Ovary (tissue), 10 donors: ENCODE measurements at places on chromosomes 13 and 19. TPM values are rescaled to one million over a fixed set of nuclear protein-coding genes. Genes with fewer than 3 reads are reported as not detected.

Gene FFAR1
- 0.52 TPM for total RNA-seq

Gene CYP2F1
- total RNA-seq: not detected

Gene OBI1
- total RNA-seq: 10.0 TPM

Gene IRS2
- total RNA-seq: 30.6 TPM

Gene CEBPA
- total RNA-seq: 5.5 TPM

Gene GAPDHS
- not detected for total RNA-seq

DNA sequence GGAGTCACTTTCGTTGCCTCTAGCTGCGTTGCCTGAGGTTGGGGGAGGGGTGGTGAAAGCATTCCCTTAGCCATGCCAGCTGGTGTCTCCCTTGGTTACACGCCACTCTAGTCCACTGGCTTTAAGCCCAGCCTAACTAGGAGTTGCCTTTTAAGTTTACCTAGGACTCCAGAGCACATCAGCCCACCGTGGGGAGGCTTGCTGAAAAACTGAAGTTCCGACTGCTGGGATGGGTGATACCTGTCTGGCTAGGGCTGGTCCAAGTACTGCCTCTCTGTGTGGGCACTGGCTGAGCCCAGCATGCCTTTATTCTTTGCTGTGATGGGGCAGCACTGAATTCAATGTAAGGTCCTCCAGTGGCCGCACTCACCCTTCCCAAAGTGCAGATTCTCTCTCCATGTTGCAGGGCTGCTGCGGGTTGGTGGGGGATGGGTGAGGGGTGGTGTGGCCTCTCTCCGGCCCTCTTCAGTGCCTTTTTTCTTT, 11.8 kb upstream of the CEACAM1 start:
- no peaks in the 10 kb centered on the region for H3K4me1 ChIP-seq
- no peaks in the 10 kb centered on the region for H3K27me3 ChIP-seq
- H3K4me3 ChIP-seq: no peak overlapping the region
- H3K27ac ChIP-seq: no peak overlapping the region

- no peaks in the 10 kb centered on the region for H3K36me3 ChIP-seq
- H3K27me3 ChIP-seq: no peaks in the 10 kb centered on the region
- no peak overlapping the region for H3K27ac ChIP-seq
- DNase-seq: no peak
- no peaks in the 10 kb centered on the region for H3K4me1 ChIP-seq
Observed at GRCh38 chr13:72552731-72553130, 174.7 kb downstream of the MZT1 start.

DNA sequence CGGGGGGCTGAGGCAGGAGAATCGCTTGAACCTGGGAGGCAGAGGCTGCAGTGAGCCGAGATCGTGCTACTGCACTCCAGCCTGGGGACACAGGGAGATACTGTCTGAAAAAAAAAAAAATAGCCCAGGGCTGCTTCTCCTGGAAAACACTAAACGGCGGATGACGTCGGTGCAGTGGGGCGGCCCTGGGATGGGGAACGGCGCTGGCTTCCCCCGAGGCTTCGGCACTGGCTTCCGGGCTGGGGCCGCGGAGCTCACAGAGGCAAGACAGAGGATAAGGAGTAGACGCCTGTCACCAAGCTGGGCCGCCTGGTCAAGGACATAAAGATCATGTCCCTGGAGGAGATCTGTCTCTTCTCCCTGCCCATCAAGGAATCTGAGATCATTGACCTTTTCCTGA, 5.0 kb downstream of the PRSS57 start:
- H3K27me3 ChIP-seq: no peaks in the 10 kb centered on the region
- H3K27ac ChIP-seq: no peak overlapping the region
- H3K4me3 ChIP-seq: no peak overlapping the region
- H3K4me1 ChIP-seq: no peaks in the 10 kb centered on the region
- DNase-seq: no peak

DNA sequence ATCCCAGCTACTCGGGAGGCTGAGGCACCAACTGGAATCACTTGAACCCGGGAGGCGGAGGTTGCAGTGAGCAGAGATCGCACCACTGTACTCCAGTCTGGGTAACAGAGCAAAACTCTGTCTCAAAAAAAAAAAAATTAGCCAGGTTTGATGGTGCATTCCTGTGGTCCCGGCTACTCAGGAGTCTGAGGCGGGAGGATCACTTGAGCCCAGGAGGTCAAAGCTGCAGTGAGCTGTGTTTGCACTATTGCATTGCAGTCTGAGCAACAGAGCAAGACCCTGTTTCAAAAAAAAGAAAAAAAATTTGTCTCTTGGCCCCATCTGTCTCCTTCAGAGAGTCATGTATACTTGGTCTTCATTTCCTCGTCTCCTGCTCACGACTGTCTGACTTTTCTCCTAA, 1.6 kb downstream of the CCDC97 start:
- H3K4me1 ChIP-seq: no peaks in the 10 kb centered on the region
- no peaks in the 10 kb centered on the region for H3K36me3 ChIP-seq
- no peak for DNase-seq

DNA sequence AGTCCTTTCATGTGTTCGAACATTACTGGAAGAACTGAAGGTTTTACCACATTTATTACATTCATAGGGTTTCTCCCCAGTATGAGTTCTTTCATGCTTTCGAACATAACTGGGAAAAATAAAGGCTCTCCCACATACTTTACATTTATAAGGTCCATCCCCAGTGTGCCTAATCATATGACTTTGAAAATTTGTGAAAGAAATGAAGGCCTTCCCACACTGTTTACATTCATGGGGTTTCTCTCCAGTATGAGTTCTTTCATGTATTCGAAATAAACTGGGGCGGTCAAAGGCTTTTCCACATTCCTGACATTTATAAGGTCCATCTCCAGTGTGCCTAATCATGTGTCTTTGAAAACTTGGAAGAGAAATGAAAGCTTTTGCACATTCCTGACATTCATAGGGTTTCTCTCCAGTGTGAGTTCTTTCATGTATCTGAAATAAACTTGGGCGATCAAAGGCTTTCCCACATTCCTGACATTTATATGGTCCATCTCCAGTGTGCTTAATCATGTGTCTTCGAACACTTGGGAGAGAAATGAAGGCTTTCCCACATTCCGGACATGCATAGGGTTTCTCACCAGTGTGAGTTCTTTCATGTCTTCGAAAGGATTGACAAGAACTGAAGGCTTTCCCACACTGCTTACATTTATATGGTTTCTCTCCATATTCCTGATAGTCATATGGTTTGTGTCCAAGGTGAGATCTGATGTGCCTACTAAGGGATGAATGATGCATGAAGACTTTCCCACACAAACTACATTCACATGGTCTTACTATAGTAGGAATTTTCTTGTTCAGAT, 24.0 kb downstream of the ZNF564 start:
- H3K36me3 ChIP-seq: peaks cover 8% of the 10 kb centered on the region
- no peaks in the 10 kb centered on the region for H3K4me1 ChIP-seq
- H3K27ac ChIP-seq: no peak overlapping the region
- no peak overlapping the region for H3K4me3 ChIP-seq
- H3K27me3 ChIP-seq: no peaks in the 10 kb centered on the region

- DNase-seq: no peak
- no peaks in the 10 kb centered on the region for H3K4me1 ChIP-seq
- H3K27me3 ChIP-seq: no peaks in the 10 kb centered on the region
- H3K4me3 ChIP-seq: no peak overlapping the region
- no peaks in the 10 kb centered on the region for H3K36me3 ChIP-seq
- H3K27ac ChIP-seq: no peak overlapping the region
Observed at GRCh38 chr19:57665261-57665806, 3.4 kb upstream of the ZSCAN4 start.

DNA sequence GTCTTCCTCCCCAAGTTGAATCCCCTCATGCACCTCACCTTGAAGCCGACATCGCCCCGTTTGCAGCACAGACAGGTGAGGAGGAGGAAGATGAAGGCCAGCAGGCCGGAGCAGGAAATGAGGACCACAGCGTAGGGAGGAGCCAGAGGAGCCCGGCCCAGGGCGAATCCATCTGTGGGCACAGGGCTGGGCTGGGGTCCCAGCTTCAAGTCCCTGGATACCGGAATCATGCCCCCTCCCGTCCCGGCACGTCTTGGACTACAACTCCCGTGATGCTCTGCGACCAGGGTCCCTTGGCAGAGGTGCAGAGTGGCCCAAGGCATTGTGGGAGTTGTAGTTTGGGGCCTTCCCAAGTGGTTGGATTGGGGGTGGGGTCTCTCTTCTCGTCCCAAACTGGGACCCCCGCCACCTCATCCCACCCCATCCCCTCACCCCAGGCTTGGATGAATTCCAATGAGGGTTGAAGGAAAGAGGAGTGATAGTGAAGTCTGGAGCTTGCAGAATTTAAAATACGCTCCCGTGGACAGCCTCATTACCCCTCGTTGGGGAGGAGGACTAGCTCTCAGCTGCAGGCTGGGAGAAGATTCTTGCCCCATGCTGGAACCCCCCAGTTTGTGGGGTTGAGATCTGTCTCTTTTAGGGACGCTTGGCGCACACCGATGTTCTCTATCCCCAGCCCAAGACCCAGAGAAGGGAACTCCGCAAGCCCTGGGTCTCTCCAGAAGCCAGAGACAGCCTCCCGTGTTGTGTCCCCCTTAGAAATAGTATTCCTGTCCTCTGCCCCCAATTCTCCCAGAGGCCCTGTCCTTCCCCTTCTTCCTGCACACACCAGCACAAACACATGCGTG, 990 bp downstream of the LMTK3 start:
- H3K27ac ChIP-seq: no peak overlapping the region
- no peaks in the 10 kb centered on the region for H3K36me3 ChIP-seq
- peaks cover 2% of the 10 kb centered on the region for H3K4me1 ChIP-seq
- peak; percentile 57 for DNase-seq

GRCh38 chr13:44117351-44117750, 237.6 kb downstream of the LACC1 start:
- no peaks in the 10 kb centered on the region for H3K4me1 ChIP-seq
- H3K4me3 ChIP-seq: no peak overlapping the region
- no peak overlapping the region for H3K27ac ChIP-seq
- H3K36me3 ChIP-seq: no peaks in the 10 kb centered on the region
- no peak for DNase-seq

DNA sequence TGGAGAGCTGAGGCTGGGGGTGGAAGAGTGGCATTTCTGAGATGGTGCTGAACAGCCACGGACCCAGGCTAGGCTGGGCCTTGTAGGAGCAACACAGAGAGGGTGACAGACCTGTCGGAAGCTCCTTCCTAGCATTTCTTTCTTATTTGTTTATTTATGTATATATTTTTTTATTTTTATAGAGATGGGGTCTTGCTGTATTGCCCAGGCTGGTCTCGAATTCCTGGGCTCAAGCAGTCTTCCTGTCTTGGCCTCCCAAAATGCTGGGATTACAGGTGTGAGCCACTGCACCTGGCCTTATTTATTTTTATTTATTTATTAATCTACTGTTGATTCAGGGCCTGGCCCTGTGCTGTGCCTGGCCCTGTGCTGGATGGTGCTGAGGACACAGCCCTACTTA, 6.5 kb downstream of the CIC start:
- H3K36me3 ChIP-seq: no peaks in the 10 kb centered on the region
- DNase-seq: no peak

DNA sequence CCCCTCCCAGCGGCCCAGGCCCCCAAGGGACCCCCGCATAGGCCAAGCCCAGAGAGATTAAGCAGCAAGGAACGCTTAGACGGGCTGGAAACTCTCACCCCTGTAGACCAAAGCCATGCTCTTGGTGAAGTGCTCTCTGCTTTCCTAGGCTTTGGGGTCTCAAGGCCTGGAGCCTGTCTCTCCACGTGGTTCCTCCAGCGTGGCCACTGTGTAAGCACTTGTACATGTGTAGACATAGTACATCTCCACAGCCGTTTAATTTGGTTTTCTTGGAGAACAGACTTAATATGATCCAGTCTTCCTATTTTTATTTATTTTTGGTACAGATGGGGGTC, 1.1 kb downstream of the NUDT19 start:
- no peaks in the 10 kb centered on the region for H3K36me3 ChIP-seq
- no peak for DNase-seq
- H3K4me1 ChIP-seq: peaks cover 20% of the 10 kb centered on the region

DNA sequence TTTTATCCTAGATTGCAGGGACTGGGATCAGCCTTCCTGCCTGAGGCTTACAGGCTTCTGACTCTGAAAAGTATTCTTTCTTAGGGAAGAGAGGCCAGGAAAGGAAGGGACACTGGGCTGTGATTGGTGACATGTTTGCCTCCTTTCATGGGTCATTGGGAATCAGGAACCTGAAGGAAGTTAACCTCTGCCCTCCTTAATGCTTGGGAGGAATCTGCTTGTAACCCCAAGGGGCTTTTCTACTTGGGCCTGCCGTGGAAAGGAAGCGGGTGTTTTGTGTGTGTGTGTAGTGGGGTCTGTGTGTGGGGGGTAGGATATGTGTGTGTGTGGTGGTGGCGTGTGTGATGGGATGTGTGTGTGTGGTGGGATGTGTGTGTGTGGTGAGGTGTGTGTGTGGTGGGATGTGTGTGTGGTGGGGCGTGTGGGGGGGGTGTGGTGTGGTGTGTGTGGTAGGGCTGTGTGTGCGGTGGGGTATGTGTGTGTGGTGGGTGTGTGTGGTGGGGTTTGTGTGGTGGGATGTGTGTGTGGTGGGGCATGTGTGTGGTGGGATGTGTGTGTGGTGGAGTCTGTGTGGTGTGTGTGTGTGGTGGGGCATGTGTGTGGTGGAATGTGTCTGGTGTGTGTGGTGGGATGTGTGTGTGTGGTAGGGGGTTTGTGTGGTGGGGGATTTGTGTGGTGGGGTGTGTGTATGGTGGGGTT, 41.3 kb upstream of the NPAS1 start:
- H3K4me3 ChIP-seq: no peak overlapping the region
- H3K36me3 ChIP-seq: no peaks in the 10 kb centered on the region
- H3K4me1 ChIP-seq: peaks cover 29% of the 10 kb centered on the region
- H3K27ac ChIP-seq: peak overlapping the region; percentile 36
- no peak for DNase-seq

DNA sequence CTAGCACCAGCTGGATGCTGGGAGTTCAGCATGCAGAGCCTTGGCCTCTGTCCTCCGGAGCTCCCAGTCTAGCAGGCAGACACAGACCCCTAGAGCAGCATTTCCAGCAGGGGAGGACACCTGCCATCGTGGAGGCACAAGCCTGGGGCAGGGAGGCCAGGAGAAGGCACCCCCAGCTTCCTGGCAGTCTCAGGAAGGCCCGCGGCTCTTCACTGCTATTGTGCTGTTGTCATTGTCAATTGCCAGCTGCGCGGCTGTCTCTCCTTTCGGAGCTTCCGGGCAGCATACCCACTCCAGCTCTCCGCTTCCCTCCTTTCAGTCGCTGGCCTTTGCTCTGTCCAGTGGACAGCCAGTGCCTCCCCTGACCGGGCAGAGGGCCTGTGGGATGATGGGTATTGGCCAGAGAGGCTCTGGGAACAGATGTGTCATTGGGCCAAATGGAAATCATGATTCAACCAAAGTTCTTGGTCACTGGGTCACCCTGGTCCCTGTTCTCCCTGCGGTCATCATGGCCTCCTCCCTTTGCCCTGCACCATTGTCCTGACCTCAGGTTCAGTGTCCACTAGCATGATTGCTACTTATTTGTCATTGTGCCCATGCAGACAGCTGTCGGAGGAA, 93.0 kb downstream of the SLC7A1 start:
- no peak overlapping the region for H3K27ac ChIP-seq
- H3K4me3 ChIP-seq: no peak overlapping the region
- no peak for DNase-seq
